ENCODE measurements at places on chromosomes 16 and 17.

GRCh38 chr16:87016046-87017035, 300.9 kb downstream of the C16orf95 start:
- no peak for DNase-seq

GRCh38 chr16:76791151-76791550, 399.8 kb upstream of the MON1B start:
- no peak for DNase-seq

GRCh38 chr17:3766779-3767178, 34.2 kb downstream of the ITGAE start:
- no peak for DNase-seq

DNA sequence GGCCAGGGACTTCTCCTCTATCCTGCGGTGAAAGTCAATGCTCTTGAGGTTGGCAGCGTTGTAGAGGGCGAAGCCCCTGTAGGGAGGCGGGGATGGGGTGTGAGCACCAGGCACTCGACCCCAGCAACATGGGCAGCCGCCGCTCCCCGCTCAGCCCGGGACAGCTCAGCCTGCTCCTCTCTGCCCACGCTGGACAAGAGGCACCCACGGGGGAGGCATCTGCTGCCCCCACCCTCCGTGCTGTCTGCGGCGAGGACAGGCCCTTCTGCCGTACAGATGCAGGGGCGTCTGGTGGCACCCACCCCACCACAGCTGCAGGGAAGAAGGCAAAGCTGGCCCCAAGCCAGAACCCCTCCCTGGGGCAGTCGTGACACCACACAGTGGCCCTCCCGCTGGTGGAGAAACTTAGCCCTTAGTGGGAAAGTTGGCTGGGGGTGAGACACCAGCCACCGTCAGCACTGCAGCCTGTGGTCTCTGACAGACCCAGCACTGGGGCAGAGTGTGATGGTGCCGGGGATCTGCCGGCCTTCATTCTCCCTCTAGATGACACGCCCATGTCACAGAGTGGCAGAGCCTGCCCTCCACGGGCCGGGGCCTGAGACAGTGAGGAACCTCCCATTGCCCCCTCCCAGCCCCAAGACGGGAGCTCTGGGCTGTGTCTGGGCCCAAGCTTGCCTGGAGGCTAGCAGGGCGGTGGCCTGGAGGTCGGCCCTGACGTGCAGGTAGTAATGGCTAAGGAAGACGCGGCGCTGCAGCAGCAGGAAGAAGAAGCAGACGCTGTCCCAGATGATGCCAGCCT, 19.5 kb downstream of the CTU2 start:
- DNase-seq = no peak

DNA sequence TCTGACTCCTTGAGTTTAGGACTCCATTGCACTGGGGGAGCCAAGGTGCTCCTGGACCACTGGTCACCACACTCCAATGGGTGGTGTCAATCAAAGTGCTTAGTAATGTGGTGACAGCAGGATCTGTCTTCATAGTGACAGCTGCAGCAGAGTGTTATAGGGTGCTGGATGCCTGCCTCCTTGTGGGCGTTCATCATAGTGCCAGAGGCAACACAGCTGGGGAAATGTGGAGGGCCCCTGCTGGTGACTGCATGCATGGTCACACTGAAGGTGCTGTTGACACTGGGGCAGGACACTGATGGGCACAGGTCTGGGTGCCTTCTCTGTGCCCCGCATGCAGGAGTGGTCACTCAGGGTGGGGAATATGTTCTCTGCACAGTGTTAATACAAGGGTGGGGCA, 177.5 kb upstream of the CDH8 start:
- no peak for DNase-seq

GRCh38 chr16:61362585-61362984, 673.7 kb downstream of the CDH8 start:
- DNase-seq = no peak

DNA sequence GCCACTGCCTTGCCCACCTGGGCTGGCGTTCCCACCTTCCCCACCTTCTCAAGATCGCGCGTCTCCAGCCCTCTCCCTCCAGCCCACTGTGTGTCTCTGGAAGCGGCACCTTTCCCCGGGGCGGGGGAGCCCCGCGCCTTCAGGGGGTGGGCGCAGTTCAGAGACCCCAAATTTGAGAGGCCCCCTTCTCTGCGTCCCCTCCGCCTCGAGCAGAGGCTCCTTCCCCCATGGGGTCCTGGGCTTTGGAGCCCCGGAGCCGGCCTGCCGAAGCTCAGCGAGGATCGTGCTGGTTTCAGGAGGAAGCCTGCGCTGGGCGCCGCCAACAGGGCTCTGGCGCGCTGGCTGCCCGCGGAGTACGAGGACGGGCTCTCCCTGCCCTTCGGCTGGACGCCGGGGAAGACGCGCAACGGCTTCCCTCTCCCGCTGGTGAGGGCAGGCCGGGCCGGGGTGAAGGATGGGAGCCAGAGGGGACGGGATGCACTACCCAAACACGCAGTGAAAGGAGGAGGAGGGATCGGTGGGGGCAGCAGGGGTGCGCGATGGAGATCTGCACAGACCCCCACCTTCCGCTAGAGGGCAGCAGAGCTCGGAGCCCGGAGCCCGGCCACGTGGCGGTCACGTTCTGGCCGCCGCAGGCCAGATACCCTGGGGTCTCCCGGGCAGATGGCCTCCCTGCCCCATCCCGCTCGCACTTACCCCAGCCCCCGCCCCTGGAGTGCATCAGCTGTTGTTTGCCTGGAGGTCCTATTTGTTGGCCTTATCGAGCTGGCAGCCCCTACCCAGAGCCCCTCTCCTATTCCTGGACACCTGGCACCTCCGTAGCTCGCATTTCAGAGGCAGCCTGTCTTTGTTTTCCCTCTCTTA, 11.1 kb downstream of the LPO start:
- peak; percentile 85 for DNase-seq

GRCh38 chr16:71350821-71351557, 7.5 kb upstream of the CALB2 start:
- DNase-seq = no peak
